Stimulated activated CD8-positive, alpha-beta memory T cell treated with anti-CD3 and anti-CD28 coated beads, Interleukin-7, amount 100 ng/mL, for 4 hours (primary cell): ENCODE measurements at places on chromosomes 4 and X.

- DNase-seq, result no peak
These were observed 114.2 kb downstream of the PPARGC1A start for GRCh38 chr4:23775694-23776093.

GRCh38 chr4:110207233-110207632 lies 8.8 kb upstream of the ELOVL6 start:
- no peak for DNase-seq

DNA sequence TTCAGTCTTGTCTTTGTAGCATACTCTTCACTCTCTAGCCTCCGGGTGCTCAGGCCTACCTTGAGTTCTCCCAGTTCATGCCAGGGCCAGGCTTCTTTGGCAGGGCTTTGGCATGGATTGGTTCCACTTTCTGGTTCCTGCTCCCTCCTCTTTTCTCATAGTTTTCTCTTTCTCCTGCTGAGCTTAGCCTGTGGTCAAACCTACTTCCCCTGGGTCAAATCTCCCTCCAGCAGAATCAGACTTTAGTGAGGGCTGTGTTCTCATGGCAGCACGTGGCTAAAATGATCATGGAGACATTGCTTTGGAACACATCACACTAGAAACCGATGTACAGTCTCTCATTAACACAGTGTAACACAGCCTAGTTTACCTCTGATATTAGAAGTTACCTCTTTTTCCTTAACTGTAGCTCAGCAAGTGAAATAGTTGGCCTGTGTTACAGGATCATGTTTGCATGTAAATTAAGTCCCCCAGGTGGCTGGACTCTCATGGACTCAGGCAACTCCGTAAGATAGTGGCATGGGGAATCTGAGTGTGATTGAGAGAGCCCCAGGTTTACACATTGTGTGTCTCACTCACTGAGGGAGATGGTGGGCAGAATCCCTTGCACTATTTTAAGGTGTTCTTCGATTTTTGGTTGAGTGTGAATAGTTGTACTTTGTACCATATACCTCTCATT lies 13.3 kb downstream of the RAB9A start:
- no peak for DNase-seq

- no peak for DNase-seq
These were observed 54.7 kb downstream of the OTC start for GRCh38 chrX:38407126-38407525.

GRCh38 chr4:157978680-157979361 lies 194.0 kb downstream of the GASK1B start:
- no peak for DNase-seq

DNA sequence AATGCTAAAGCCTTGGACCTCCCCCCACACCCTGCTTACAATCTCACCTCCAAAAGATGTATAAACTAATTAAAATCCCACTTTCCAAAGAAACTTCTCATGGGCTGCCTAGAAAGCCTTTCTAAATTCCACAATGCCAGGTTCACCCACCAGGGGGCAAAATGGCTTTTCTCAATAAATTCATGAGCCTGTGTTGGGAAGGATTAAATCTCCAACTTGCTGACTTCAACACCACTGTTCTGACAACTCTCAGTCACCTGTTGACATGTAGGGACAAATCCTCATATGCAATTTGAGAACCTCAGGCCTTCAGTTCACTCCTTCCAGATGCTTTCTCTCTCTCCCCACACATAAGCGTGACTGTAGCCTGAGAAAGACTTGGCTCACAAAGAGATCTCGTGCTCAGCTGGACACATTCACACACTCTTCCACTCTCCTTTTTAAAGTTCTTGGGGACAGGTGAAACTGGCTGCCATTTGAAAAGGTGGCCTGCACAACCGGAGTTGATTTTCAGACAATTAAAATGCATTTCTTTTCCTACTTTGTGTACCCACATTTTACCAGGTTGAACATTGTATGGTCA lies 88.6 kb upstream of the PRPS2 start:
- DNase-seq, result no peak

GRCh38 chrX:115679460-115679859 lies 118.5 kb downstream of the PLS3 start:
- DNase-seq, result no peak

DNA sequence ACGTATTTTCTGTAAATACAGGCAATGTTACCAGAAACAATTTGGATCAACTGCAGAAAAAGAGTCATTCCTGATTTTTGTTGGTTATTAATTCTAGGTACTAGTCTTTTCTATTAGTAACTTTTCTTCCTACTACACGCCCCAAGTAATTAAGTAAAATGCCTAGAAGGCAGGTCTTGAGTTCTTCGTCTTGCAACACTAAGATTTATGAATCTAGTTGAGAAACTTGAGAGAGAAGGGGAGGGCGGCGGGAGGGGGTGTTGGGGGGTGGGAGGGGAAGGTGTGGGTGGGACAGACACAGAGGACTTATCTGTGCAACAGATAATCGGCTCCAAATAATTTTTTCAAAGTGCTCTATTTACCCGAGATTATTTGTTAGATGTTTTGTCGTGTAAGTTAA lies 3.0 kb downstream of the RAP2C start:
- no peak for DNase-seq

DNA sequence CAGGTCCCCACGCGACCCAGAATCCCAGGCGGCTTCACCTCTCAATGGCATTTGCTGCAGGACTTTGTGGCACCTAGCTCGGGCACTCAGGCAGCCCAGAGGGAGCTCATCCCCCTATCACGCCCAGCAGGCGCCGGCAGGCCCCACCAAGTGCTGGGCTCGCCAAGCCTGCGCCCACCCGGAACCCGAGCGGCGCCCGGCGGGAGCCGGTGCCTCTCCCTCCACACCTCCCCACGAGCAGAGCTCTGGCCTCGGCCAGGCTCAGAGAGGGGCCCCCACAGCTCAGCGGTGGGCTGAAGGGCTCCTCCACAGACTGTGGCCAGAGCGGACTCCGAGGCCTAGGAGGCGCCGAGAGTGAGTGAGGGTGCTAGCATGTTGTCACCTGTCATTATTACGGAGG lies 286.3 kb downstream of the PDHA2 start:
- no peak for DNase-seq

DNA sequence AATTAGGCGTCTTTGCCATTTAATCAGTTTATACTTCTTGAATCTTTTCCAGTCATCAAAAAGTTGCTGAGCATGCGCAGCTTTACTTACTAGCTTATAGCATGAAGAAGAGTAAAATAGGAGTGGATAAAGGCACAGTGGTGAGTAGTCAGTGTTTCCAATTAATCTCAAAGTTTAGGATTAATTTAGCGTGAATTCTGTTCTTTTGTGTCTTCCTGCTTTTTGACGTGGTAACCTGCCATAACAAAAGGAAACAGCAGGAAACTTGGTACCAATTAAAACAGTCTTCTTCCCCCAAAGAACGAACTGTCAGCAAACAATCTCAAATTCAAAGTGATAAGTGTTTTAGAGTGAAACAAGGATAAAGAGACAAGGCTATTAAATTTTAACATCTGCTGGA lies 61.9 kb downstream of the TET2 start:
- no peak for DNase-seq

GRCh38 chr4:88742561-88742960 lies 44.9 kb upstream of the NAP1L5 start:
- DNase-seq, result no peak

DNA sequence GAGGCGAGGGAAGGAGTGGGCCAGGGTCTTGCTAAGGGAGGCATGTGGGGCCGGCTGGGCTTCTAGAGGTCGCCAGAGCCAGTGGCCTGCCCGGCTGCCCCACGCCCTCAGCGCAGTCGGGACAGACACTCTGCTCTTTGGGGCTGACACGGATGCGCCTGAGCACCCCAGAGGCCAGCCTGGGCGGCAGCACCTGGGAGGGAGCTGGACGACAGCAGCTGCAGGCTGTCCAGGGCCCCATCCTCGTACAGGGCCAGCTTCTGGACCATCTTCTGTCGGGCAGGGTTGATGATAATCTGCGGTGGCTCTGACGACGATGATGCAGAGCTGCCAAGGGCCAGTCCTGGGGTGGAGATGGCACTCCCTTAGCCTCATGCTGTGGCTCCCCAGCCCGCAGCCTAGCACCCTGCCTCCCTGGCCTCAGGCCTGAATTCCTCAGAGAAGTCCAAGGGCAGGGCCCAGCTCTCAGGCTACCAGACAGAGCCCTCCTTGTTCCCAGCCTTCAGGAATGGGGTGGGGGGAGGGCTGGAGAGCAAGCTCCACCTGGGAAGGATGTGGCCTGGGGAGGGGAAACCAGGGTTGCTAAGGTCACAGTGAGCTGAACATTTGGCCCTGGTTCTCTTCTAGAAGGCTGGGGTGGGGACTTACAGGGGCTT lies 7.2 kb downstream of the IRAK1 start:
- DNase-seq, result no peak

DNA sequence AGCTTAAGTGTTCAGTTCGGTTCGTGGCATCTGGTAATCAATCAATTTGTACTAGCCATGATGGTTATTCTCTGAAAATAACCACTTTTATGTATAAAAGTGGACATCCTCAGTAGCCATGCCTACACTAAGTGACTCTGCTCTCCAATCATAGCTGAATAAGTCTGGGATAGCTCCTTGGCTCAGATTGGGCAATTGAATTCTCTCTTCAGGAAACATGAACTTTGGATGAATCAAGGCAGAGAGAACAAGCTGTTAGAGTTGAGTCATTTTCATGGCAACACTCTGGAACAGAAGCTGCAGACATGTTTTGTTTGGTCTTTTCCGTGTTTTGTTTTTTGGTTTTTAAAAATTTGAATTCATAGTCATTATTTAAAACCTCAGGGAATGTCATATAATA lies 66.8 kb upstream of the TMEM164 start:
- DNase-seq, result no peak

- DNase-seq, result no peak
These were observed 36.0 kb upstream of the MGST2 start for GRCh38 chr4:139629436-139630125.

- no peak for DNase-seq
These were observed 212.8 kb upstream of the PDE5A start for GRCh38 chr4:119841361-119841760.

DNA sequence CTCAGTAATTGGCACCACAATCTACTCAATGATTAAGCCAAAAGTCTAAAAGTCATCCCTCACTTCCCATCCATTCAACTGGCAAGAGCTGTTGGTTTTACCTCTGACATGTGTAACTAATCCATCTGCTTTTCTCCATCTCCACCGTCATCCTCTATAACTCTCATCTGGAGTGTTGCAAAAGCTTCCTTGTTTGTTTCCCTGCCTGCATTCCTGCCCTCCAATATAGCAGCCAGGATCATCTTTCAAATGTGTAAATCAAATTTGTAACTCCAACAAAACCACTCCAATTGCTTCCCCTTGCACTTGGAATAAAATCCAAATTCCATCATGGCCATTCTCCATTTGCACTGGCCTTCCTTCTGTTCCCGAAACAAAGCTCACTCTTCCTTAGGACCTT lies 4.3 kb upstream of the PLAC8 start:
- DNase-seq, result no peak

- DNase-seq, result no peak
These were observed 366.5 kb downstream of the CXXC4 start for GRCh38 chr4:104128031-104128849.
